ENCODE measurements at places on chromosomes 1 and 21. TPM values are rescaled to one million over a fixed set of nuclear protein-coding genes. Genes with fewer than 3 reads are reported as not detected.

The TACSTD2 gene
- 11.0 TPM for polyA plus RNA-seq

DNA sequence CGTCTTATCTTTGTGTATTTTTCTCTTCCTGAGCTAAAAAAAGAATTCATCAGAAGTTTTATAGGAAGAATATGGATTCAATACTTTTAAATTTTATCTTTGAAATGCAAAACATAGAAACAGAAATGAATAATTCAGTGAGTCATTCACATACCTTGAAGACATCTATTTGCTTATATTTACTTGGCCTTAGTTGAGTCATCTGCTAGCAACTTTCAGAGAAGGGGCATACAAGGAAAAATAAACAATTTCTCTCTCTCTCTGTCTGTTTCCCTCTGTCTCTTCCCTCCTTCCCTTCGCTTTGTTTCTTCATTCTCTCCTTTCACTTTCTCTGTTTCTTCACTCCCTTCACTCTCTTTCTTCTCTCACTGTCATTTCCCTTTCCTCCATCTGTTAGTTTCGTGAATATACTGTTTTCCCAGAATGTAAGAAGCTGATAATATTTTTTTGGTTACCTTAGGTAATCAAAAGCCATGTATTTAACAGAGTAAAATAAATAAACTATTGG is 477.2 kb downstream of the BRINP3 start:
- DNase-seq = no peak

DNA sequence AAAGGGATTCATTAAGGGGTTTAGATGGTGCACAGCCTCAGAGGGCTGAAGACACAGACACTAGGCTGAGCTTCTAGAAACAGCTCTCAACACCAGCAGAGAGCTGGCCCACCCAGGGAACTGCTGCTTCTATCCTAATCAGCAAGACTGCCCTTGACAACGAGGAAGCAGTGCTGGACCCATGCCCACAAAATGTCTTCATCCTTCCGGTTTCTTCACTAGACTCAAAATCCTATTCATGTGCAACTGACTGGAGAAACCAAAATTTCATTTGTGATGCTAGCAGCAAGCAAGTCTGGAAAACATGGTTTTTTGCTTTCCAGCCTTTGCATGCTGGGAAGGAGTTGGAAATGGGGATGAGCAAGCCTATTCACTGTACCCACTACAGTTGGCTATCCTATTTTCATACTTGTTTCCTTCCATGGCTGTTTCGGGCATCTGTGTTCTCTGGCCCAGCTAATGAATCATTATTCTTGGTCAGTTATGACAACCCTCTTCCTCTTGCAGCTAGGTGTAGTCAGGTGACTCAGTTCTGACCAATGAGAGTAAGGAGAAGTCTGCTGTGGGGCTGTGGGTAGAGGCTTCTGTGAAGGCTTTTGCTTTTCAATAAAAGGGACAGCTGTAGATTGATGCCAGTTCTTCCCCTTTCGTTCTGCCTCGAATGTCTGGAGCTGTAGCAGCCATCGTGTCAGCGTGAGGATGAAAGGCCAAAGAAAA is 14.6 kb upstream of the TMEM61 start:
- DNase-seq = no peak

GRCh38 chr1:41416552-41417334 is 55.5 kb downstream of the FOXO6 start:
- peak; percentile 54 for DNase-seq

DNA sequence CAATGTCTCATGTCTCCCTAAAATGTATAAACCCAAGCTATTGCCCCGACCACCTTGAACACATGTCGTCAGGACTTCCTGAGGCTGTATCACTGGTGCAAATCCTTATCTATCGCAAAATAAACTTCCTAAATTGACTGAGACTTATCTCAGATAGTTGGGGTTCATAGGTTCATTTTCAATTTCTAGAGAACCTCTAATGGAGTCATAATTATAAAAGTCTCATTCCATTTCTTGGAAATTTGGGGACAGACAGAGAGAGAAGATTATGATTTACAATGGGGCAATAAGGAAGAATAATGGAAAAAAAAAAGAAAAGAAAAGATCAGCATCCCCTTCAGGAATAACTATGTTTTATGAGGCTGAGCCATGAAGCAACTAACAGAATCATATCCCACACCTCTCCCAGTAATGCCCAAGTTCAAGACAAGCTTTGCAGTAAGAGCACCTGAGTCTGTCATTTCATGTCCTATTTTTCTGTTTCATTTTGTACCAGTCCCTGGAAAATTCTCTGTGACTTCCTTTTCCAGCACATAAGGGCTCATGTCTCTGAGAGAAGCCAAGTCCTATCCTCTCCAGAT is 70.0 kb upstream of the ETS2 start:
- no peak for DNase-seq

Measured in left lung (tissue), 14 donors.